ENCODE measurements at places on chromosomes 1 and 21.

- DNase-seq: no peak
These were observed 148.9 kb downstream of the PBX1 start for GRCh38 chr1:164707868-164708331.

- DNase-seq: no peak
These were observed 2018.4 kb downstream of the NCAM2 start for GRCh38 chr21:23016617-23017016.

- DNase-seq: no peak
These were observed 11.6 kb upstream of the CTRC start for GRCh38 chr1:15426492-15427279.

GRCh38 chr1:29649189-29650040 is 413.1 kb downstream of the PTPRU start:
- DNase-seq: no peak

GRCh38 chr1:116690849-116691406 is 23.4 kb upstream of the IGSF3 start:
- DNase-seq: no peak

GRCh38 chr1:215971793-215972441 is 404.8 kb downstream of the KCTD3 start:
- DNase-seq: no peak

DNA sequence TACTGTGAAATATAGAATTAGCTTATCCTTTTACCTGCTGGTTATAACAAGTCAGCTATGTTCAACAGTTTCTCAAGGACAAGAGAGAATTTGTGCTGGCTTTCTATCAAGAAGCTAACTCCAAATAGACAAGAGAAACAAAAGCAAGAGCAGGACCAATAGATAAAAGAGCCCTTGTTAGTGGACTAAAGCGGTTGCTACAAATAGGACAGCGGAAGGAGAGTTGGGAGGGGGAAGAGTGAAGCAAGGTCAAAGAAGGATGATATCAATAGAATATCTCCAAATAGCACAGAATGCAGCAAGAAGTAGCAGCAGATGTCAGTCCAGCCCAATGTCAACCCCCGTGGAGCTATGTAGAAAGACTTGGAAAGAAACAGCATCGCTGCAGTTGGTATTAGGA is 53.0 kb upstream of the AKT3 start:
- no peak for DNase-seq

DNA sequence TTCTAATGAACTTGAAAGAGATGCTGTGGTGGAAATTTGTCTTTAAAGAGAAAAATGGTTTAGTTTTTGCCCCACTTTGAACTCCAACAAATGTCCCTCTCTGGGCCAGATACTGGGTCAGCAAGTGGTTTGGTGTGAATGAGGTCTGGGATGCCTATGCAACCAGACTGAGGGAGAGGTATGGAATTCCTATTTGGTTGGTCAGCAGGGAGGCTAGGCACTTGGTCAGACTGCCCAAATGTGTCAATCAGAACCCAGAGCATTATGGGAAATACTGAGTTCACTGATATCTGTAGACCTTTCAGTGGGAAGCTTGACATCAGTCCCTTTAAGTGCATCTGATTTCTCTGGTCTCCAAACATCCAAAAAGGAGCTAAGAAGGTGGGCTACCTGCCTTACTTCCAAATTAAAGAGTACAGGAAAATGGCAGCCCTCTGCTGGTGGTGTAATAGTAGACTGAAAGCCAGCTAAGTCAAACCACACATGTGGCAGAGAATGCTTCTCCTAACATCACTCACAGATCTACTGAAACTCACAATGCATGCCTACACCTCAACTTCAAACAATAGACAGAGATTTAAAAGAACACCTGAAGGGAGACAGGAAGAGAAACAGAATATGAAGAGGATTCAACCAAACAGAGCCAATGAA is 510.1 kb downstream of the PLA2G4A start:
- DNase-seq: no peak

All from stimulated activated CD4-positive, alpha-beta T cell treated with anti-CD3 and anti-CD28 coated beads, Interleukin-15, amount 100 ng/mL, for 24 hours (primary cell).